ENCODE measurements at places on chromosomes 3 and 15. TPM values are rescaled to one million over a fixed set of nuclear protein-coding genes. Genes with fewer than 3 reads are reported as not detected.

DNA sequence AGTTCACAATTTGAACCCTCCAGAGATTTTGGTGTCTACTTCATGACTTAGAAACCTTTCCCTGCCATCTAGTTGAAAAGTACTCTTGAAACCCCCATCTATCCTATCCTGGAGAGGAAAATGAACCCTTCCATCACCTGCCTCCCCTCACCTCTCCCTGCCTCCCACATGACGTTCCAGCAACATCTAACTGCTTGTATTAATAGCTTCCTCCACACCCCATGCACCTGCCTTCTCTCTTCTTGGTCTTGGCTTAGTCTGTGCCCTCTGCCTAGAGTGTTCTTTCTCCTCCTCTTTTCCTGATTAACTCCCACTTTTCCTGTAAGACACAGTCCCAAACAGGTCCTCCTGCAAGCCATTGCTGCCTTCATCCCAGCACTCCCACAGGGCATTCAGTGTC lies 107.8 kb downstream of the LIPC start:
- DNase-seq: no peak

DNA sequence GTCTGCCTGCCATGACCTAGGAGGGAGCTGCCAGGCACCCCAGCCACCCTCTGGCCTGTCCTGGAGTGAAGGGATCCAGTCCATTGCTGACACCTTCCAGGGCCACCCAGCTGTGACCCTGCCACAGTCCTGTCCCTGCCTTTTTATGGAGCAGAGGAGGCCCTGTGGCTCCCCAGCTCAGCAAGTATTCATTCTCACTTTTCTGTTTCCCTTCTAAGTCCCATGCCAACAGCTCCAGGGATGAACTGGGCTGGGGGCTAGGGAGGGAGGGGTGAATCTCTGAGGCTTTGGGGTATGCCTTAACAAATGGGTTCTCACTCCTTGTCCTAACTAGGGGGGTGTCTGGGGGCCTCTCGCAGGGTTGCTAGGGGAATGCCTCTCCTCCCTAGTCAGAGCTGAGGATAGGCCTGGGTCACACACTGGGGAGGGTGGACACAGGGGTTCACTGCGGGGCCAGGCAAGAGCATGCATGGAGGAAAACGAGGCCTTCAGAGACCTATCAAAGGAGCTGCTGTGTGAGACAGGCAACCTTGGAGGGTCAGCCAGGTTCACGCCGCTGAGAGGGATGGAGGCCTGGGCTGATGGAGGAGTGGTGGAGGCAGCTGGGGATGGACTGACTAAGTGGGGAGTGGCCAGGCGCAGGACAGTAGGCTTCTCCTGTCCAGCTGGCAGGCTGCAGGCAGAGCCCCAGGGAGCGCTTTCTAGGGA lies 31.8 kb downstream of the EPHB3 start:
- peak; percentile 63 for DNase-seq

GRCh38 chr3:29201604-29202003 lies 79.3 kb upstream of the RBMS3 start:
- no peak for DNase-seq

DNA sequence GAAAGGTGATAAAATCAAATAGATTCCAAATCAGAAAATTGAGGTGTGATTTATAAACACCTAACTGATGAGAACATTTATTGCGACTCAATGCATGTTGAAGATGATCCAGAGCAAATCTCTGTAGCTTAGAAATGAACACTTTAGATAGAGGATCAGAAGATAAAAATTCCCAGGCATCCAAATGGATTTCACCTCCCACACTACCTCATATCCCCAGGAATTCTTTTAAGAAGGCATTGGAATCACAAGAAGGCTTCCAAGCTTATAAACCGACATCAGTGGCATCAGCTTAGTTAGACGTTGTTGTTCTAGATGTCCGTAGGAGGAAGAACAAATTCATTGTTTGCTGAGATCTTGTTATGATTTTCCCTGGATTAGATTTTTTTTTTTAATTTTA lies 154.4 kb downstream of the EBLN2 start:
- DNase-seq: no peak

GRCh38 chr3:56776556-56776950 lies 25.2 kb downstream of the ARHGEF3 start:
- DNase-seq: no peak

GRCh38 chr3:112013784-112014143 lies 15.0 kb downstream of the TAGLN3 start:
- no peak for DNase-seq

- no peak for DNase-seq
Measured at GRCh38 chr3:160665784-160666526, 11.0 kb upstream of the ARL14 start.

DNA sequence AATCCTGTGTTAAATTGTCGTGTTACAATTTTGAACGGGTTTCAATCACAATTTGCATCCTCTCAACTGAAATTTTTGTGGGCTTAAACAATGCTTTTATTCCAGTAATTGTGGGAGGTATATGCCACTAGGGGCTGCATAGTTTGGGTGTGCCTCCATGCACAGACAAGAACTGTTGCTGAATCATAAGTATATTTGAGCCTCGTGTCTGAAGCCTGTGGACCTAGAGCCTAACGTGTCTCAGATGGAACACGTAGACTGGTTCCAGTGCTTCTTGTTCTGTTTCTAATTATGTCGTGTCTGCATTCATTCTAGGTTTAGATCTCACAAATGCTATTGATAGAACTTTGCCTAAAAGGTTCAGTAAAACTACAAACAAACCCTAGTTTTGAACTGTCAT lies 363.4 kb downstream of the RBMS3 start:
- no peak for DNase-seq

- no peak for DNase-seq
Measured at GRCh38 chr3:42894698-42895579, 11.0 kb upstream of the ZNF662 start.

DNA sequence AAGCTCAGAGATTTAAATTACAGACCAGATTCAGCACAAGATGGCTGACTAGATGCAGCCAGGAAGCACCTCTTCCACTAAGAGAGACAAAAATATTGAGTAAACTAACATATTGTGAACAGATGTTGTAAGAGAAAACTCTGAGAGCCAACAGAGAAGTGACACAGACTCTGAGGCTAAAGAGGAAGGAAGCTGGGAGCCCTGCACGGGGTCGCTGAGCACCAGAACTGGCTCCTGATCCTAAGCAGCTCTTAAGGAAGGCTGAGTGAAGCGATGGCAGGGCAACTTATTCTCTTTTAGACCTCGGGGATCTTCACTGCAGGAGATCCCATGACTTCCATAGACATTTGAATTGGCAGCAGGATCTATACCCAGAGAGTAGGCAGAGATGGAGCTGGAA lies 578.0 kb upstream of the GRM7 start:
- no peak for DNase-seq

DNA sequence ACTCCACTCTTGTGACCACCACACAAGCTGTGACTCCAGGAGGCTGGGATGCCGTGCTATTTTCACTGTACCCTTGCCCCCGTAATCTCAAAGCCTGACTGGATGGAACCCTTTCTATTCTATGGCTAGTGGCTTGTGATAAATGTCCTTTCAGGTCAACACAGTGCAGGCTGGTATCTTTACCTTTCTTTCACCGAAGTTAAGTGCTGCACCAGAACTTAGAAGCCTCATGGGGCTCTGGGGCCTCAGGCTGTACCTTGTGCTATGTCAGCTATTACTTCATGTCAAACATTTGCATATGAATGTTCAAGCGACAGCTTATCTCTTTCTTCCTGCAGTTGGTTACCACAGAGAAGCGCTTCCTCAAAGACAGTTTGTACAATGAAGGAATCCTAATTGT lies 66.8 kb downstream of the RPL39L start:
- no peak for DNase-seq

DNA sequence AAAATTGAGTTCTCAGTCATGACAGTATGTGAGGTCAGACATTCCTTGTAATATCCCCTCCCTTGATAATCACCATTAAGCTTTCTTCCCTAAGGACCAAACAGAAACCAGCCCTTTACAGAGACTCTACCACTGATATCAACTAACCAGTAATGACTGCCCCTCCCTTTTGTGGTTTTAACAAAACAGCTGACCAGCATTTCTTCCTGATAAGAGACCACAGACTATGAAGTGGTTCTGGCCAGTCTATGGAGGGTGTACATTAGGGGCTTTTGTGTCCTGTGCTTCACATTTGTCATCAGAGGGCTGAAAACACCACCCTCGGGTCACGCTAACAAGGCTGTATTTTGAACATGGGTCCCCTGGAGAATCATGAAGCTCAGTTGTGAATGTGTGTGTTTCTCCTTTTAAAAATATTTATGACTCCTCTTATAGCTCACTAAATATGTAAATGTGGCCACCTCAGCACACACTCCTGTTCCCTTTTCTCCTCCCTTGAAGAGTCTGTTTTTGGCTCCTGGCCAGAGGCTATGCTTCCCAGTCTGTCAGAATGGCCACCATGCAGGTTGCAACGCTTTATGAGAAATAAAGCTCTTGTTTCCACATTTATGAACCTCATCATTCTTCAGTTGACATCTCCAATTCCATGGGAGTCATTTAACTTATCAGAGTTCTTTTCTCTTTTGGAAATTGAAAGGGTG lies 239.3 kb downstream of the CPNE4 start:
- DNase-seq: no peak

DNA sequence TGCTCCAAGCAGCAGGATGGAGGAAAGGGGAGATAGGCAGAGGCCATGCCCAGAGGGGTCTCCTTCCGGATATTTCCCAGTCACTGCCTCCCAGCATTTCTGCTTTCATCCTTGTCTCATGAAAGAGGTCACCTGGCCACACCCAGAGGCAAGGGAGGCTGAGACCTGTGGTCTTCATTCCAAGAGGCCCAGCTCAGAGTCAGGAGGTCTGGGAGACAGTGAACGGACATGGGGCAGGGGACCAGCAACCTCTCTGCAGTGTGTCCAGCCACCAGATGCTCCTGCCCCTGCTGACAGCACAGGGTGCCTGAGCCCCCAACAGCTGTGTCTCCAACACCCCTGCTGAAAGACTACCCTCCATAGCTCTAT lies 111.2 kb downstream of the CHSY1 start:
- no peak for DNase-seq

DNA sequence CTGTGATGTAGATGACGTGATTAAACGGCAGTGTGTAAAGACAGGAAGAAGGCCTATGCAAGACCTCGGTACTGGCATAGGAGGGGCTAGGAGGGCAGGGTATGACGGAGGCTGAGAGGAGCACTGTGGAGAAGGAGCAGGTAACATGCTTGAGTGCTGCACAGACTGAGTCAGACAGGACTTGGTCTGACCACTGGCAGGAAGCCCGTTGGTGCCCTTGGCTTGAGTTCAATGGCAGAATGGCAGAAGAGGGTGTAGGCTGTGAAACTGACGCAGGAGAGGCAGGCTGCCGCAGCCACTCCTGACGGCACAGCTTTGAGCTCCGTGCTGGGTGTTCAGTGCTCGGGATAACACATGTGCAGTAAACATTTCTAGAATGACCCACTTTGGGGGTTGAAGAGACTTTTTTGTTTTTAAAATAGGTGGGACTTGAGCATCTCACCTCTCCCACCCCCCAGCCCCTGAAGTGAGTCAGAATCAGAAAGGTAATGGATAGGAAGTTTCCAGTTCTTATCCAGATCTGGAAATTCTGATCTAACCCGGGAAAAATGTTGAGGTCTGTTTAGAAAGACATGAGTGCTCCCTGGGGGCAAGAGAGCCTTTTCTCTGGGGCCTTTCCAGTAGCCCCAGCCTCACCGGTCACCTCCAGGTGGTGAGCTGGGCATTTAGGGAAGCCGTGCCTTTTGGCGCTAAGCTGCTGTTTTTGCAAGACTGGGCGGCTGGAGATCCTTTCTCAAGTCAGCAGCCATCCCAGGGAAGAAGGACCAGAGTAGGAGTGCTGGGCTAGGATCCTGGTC lies 126.4 kb downstream of the RPLP1 start:
- DNase-seq: no peak

GRCh38 chr3:127412578-127413317 lies 124.9 kb upstream of the PRR20G start:
- DNase-seq: no peak

GRCh38 chr3:43166406-43166805 lies 60.5 kb upstream of the POMGNT2 start:
- DNase-seq: no peak

Gene TMEM89
- polyA plus RNA-seq: not detected

Gene RARB
- polyA plus RNA-seq: 34.7 TPM

Gene HRG
- 0.04 TPM for polyA plus RNA-seq

Gene CHRM5
- polyA plus RNA-seq: 0.23 TPM

Gene PAK6
- 7.3 TPM for polyA plus RNA-seq
